Left ventricle myocardium inferior (tissue), 1 donor: ENCODE measurements at places on chromosomes 3 and 15.
A peak's percentile ranks its signal among the peaks of the same experiment; 100 is the strongest.

DNA sequence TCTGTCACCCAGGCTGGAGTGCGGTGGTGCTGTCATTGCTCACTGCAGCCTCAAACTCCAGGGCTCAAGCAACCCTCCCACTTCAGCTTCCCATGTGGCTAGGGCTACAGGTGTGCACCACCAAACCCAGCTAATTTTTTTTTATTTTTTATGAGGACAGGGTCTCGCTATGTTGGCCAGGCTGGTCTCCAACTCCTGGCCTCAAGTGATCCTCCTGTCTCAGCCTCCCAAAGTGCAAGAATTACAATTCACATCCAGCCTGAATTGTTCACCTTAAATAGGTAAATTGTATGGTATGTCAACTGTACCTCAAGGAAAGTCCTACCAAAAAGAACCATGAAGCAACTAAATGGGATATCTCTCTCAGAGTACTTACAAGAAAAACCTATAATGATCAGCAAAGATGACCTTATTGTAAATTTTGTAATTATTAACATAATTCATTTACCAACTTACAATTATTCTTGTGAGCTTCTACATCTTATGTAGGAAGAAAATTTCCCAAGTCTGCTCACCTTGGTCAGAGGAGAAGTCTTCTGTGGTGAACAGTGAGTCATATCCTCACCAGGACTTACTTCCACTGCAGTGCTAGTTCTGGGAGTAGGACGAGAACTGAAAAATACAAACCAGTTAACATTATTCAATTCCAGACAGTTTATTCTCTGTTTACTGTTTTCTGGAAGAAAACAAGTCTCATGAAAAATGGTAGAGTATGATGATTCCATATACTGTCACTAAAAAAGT is 54.4 kb downstream of the ULK4 start:
- no peak overlapping the region for H3K4me3 ChIP-seq
- H3K27ac ChIP-seq = no peak overlapping the region
- DNase-seq = no peak
- peaks cover 8% of the 10 kb centered on the region for H3K36me3 ChIP-seq
- H3K27me3 ChIP-seq = no peaks in the 10 kb centered on the region

DNA sequence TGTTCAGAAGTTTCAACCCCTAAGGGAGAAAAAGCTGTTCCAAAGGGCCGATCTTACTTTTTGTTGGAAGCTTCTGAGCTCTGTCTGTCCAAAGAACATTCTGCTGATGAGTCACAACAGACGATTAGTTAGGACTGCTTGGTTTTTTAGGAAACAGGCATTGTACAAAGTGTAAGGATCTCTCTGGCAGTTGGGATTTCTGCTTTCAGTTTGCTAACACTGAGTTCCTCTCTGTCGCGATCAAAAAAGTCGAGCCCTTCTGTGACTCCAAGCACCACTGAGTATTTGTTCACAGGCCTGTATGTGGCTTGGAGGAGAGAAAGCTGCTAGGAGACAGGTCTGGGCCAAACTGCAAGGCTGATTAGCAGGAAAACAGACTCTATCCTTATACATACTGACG is 91.8 kb upstream of the PFN2 start:
- peaks cover 24% of the 10 kb centered on the region for H3K4me1 ChIP-seq
- H3K36me3 ChIP-seq = no peaks in the 10 kb centered on the region
- DNase-seq = no peak

- no peaks in the 10 kb centered on the region for H3K27me3 ChIP-seq
- peaks cover 24% of the 10 kb centered on the region for H3K4me1 ChIP-seq
- DNase-seq = no peak
- no peak overlapping the region for H3K27ac ChIP-seq
- H3K4me3 ChIP-seq = no peak overlapping the region
- no peaks in the 10 kb centered on the region for H3K36me3 ChIP-seq
These were observed 129.2 kb upstream of the COL8A1 start for GRCh38 chr3:99509224-99509623.

GRCh38 chr15:70530503-70530902 is 232.9 kb downstream of the UACA start:
- no peak overlapping the region for H3K4me3 ChIP-seq
- no peaks in the 10 kb centered on the region for H3K36me3 ChIP-seq
- H3K27me3 ChIP-seq = peaks cover 33% of the 10 kb centered on the region
- H3K27ac ChIP-seq = no peak overlapping the region

DNA sequence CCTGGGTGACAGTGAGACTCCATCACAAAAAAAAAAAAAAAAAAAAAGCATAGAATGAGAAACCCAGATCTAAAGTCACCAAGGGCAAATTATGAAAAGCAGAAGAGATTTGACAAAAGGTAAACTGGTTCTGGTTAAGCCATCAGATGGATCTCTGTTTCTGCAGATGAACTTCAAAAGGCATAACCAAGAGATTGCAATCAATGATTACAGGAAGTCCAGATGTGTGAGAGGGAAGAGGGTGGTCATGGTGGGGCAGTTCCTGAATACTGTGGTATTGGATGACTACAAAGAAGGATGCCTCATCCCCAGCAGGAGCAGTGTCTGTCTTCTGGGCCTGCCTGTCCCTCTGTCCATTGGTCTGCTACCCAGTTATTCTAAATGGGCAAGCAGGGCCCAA is 3.8 kb downstream of the P4HTM start:
- H3K27ac ChIP-seq = no peak overlapping the region
- H3K4me1 ChIP-seq = peaks cover 36% of the 10 kb centered on the region
- H3K4me3 ChIP-seq = no peak overlapping the region

DNA sequence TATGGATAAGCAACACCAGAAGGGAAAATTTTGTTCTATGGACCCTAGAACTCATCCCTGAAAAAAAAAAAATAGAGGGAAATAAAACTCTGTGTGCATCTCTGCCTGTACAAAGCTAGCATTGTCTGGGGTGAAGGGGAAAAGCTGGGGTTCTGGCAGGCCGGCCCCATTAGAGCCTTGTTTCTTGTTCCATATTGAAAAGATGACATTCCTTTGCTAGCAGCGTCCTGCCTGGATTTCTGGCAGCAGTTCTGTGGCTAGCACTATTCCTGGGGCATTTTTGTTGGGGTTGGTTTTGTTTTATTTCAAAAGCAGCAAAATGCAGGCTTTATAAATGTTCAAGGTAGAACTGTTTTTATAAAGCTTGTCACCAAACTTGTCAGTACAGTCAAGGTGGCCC is 45.2 kb downstream of the RARB start:
- no peaks in the 10 kb centered on the region for H3K27me3 ChIP-seq
- DNase-seq = no peak
- peaks cover 98% of the 10 kb centered on the region for H3K4me1 ChIP-seq
- no peak overlapping the region for H3K27ac ChIP-seq
- H3K4me3 ChIP-seq = no peak overlapping the region

GRCh38 chr3:150635526-150635925 is 32.4 kb downstream of the SELENOT start:
- no peaks in the 10 kb centered on the region for H3K27me3 ChIP-seq
- peaks cover 10% of the 10 kb centered on the region for H3K36me3 ChIP-seq
- peaks cover 5% of the 10 kb centered on the region for H3K4me1 ChIP-seq
- no peak for DNase-seq
- no peak overlapping the region for H3K4me3 ChIP-seq
- no peak overlapping the region for H3K27ac ChIP-seq

- no peaks in the 10 kb centered on the region for H3K27me3 ChIP-seq
- no peak overlapping the region for H3K4me3 ChIP-seq
- DNase-seq = no peak
These were observed 242.8 kb downstream of the LRRN1 start for GRCh38 chr3:4042070-4042469.

DNA sequence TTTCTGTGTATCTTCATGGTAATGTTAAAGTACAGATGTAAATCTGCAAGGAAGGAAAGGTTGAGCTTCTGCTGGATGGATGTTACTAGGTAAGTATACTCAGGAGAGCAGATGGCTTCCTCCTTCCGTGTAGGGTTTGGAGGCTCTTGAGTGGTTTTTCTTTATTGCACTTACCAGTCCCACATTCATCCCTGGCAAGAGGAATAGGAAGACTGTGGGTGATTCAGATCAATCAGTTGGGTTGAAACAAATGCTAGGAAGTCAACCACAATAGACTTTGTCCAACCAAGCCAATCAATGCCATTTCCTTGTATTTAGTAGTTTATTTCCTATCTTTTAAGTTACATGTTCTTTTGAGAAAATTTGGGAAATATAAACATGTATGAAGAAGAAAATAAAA is 26.6 kb downstream of the MYZAP start:
- peaks cover 96% of the 10 kb centered on the region for H3K4me1 ChIP-seq
- H3K27ac ChIP-seq = peak overlapping the region; percentile 95
- peaks cover 40% of the 10 kb centered on the region for H3K36me3 ChIP-seq
- no peaks in the 10 kb centered on the region for H3K27me3 ChIP-seq
- no peak for DNase-seq

DNA sequence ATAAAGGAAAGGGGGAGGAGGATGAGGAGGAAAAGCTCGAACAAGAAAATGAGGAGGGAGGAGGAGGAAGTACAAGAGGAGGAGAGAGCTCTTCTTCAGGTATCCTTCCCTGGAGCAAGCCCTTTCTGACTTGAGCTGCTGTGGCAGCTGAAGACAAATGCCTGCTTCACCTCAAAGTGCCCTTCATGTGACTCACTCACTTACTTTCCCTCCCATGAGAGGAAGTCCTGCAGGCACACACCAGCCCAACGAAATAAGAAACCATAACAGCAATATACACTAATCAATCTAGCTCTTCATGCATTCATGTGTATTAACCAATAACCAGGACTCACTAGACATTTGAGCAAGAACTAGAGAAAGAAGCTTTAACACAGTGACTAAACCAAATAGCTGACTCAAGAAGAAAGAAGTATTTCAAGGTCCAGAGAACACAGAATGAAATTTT is 251.9 kb downstream of the IGSF11 start:
- no peak overlapping the region for H3K27ac ChIP-seq
- no peak for DNase-seq
- H3K36me3 ChIP-seq = no peaks in the 10 kb centered on the region
- H3K4me3 ChIP-seq = no peak overlapping the region

DNA sequence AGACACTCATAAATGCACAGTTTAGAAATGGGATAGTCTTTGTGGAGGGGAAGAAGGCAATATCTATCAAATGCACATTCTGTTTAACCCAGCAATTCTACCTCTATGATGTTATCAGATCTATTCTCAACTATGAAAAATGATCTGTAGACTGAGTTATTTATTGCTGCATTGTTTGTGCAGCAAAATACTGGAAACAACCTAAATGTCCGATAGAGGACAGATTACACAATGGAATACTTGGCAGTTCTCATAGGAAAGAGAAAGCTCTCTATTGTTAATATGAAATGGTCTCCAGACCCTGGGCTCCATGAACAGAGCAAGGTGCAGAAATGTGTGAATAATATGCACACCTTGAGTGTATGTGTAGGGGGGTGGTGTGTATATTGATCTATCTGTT is 49.0 kb upstream of the SELENOK start:
- H3K36me3 ChIP-seq = no peaks in the 10 kb centered on the region
- H3K27me3 ChIP-seq = peaks cover 41% of the 10 kb centered on the region
- no peak overlapping the region for H3K27ac ChIP-seq
- peaks cover 4% of the 10 kb centered on the region for H3K4me1 ChIP-seq
- no peak overlapping the region for H3K4me3 ChIP-seq

GRCh38 chr3:127212231-127212630 is 19.3 kb downstream of the PRR23E start:
- no peaks in the 10 kb centered on the region for H3K36me3 ChIP-seq
- DNase-seq = no peak
- H3K27me3 ChIP-seq = peaks cover 78% of the 10 kb centered on the region

- peaks cover 36% of the 10 kb centered on the region for H3K27me3 ChIP-seq
- peaks cover 14% of the 10 kb centered on the region for H3K4me1 ChIP-seq
- no peaks in the 10 kb centered on the region for H3K36me3 ChIP-seq
- DNase-seq = no peak
These were observed 36.6 kb downstream of the PSTPIP1 start for GRCh38 chr15:77031376-77032050.

DNA sequence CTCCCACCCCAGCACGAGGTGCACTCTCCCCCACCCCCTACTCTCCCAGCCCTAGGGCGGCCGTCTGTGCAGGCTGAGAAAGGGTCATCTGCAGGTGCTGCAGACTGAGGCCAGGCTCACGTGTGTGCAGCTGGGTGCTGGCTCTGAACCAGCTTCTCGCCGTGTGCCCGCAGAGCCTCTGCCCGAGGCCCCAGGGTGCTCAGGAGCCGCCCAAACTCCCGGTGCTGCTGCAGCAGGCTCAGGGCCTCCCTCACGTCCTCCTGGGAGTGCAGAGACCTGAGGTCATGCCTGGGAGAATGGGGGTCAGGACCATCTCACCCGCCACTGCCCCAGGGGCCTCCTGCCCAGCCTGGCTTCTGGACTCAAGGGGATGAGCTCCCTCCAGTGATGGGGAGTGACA is 17.2 kb downstream of the SPTBN5 start:
- H3K27me3 ChIP-seq = peaks cover 19% of the 10 kb centered on the region
- no peaks in the 10 kb centered on the region for H3K36me3 ChIP-seq
- peaks cover 15% of the 10 kb centered on the region for H3K4me1 ChIP-seq
- DNase-seq = no peak
- no peak overlapping the region for H3K27ac ChIP-seq

DNA sequence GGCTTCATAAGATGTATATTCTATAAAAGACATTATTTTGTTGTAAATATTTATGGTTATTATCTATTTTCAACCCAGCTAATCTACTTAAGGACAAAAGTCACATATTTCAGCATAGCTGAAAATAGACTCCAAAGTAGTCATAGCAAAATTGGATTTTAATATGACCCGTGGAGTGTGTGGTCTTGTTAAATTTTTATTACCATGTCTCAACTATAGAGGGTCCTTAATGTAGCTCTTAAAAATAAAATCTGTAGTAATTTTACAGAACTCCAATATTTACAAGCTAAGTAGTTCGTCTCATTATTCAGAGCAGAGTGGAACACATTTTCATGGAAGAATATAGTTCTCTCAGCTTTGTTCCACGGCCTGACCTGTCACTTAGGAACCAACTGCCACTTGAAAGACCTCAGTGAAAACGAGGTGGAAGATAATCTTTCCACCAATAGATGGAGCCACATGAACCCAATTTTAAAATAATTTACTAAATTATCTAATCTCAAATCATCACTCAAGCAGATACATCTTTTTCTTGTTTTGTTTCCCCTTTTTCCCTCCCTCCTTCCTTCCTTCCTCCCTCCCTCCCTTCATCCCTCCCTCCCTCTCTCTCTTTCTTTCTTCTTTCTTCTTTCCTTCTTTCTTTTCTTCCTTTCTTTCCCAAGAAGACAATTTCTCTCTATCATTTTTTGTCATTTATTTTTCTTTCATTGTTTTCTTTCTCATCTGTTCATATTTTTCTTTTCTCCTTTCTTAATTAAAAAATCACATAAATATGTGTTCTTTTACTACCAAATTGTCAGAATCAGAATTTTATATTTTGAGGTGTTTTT is 97.2 kb downstream of the CLDN1 start:
- H3K27ac ChIP-seq = no peak overlapping the region
- no peaks in the 10 kb centered on the region for H3K36me3 ChIP-seq
- H3K4me1 ChIP-seq = no peaks in the 10 kb centered on the region
- no peak overlapping the region for H3K4me3 ChIP-seq
- DNase-seq = no peak
- H3K27me3 ChIP-seq = no peaks in the 10 kb centered on the region

GRCh38 chr15:41022487-41023090 is 69.3 kb downstream of the CHAC1 start:
- H3K27me3 ChIP-seq = no peaks in the 10 kb centered on the region
- H3K4me1 ChIP-seq = peaks cover 47% of the 10 kb centered on the region
- no peak overlapping the region for H3K4me3 ChIP-seq
- no peak for DNase-seq
